ENCODE measurements at places on chromosomes 7 and 10. TPM values are rescaled to one million over a fixed set of nuclear protein-coding genes. Genes with fewer than 3 reads are reported as not detected.

- no peak for DNase-seq
Measured at GRCh38 chr10:90947030-90947960, 26.4 kb upstream of the ANKRD1 start.

DNA sequence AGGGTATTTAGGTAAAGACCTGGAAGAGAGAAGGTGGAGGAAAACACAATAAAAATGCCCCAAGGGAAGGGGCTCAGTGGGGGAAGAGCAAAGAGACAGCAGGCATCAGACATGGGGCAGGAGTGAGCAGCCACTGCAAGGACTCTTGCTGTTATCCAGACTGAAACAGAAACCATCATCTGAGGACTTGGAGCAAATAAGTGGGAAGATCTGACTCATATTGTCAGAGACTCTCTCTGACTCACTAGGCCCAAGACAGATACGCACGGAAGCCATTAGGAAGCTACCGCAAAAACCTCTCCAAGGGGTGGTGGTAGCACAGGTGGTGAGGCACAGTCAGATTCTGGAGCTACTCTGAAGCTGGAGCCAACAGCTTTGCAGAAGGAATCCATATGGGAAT lies 110.7 kb downstream of the RNF32 start:
- no peak for DNase-seq

GRCh38 chr7:13844954-13845353 lies 144.5 kb downstream of the ETV1 start:
- DNase-seq, result no peak

ANXA7 gene
- 116 TPM for total RNA-seq

DNA sequence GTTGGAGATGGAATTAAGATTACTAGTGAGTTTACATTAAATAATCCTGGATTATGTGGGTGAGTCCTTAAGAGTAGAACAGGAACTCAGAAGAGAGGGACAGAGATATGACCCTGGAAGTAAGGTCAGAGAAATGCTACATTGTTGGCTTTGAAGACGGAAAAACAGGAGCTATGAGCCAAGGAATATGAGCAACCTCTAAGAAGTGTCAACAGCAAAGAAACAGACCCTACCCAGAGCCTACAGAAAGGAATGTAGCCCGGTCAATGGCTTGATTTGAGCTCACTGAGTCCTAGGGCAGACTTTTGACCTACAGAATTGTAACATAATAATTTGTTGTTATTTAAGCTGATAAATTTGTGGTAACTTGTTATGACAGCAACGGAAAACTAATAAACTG lies 304.9 kb downstream of the IPMK start:
- no peak for DNase-seq

STEAP1 gene
- total RNA-seq, result 31.7 TPM

GRCh38 chr7:84786073-84786472 lies 400.8 kb downstream of the SEMA3D start:
- DNase-seq, result no peak

DNA sequence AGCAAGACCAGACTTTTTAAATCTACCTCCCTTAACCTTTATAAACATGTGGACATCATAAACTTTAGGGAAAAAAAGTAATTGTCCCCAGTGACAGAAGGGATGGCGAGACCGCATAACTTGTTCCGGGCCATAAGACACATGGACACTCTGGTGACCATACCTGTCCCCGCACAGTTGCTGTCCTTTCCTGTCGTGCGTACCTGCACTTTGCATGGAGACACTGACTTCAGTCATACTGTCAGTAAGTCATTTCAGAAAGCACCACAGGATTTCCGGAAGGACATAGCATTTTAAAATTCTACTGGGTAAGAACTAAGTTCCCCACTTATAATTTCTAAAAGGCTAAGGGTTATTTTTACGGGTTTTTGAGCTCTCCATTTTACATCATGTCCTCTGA lies 120.9 kb downstream of the CREB5 start:
- DNase-seq, result no peak

- no peak for DNase-seq
Measured at GRCh38 chr7:112262855-112263487, 56.5 kb downstream of the ZNF277 start.

DNA sequence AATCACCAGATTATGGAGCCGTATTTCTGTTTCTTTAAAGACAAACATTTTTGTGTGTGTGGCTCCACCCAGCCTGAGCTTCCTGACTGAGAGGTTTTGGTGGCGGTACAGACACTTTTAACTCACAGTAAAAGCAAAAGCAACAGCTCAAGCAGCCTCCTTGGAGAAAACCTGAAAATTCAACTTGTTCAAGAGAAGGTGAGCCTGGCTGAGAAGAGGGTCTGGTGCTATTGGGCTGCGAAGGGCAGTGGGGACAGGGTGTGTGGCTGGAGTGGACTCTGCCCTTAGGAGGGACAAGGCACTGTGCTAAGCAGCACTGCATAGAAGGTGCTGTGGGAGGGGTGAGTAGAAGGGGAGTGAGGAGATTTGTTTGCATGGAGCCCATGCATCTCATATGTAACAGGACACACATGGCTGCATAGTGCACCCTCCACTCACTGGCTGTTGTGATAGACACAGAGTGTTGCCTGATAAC lies at the start of gene GIMAP7:
TSS of gene GIMAP7 (plus strand) at position 125 of the 475 bp plus-strand sequence. CDS start 5,103 bp downstream, outside the sequence.
- DNase-seq, result peak; percentile 54

- no peak for DNase-seq
Measured at GRCh38 chr7:128161466-128162125, 79.5 kb upstream of the LEP start.

PGAM2 gene
- 4.1 TPM for total RNA-seq

GRCh38 chr10:45410807-45411606 lies 37.0 kb downstream of the ALOX5 start:
- no peak for DNase-seq

- no peak for DNase-seq
Measured at GRCh38 chr10:123429706-123430221, 236.4 kb upstream of the GPR26 start.

GRCh38 chr10:30556189-30556588 lies 73.4 kb downstream of the LYZL2 start:
- DNase-seq, result no peak

- DNase-seq, result no peak
Measured at GRCh38 chr7:24722386-24723177, 34.7 kb downstream of the GSDME start.

ZNF488 gene
- 0.12 TPM for total RNA-seq
